NCI-H1092 (cell line): ENCODE measurements at places on chromosomes 5 and 9.

DNA sequence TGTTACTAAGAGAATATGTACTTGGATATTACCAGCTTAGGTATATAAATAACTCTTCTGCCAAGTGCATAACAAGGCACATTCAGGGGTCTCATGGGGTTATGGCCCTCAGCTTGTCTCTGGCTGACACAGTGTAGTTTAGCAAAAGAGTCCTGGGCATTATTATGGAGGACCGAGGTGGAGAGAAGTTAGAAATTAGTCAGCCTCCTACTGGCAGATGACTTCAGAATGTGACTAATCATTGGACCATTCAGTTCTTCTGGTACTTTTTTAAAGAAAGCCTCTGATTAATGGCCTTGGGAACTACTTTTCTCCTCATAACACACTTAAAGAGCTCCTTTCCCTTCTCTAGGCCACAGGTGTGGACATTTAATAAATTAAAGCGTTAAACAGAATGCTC, 178.9 kb downstream of the SH3GL2 start:
- DNase-seq, result no peak

GRCh38 chr9:78127279-78128225, 95.9 kb upstream of the GNAQ start:
- no peak for DNase-seq

GRCh38 chr5:78632467-78632866, 16.1 kb downstream of the LHFPL2 start:
- DNase-seq, result no peak

DNA sequence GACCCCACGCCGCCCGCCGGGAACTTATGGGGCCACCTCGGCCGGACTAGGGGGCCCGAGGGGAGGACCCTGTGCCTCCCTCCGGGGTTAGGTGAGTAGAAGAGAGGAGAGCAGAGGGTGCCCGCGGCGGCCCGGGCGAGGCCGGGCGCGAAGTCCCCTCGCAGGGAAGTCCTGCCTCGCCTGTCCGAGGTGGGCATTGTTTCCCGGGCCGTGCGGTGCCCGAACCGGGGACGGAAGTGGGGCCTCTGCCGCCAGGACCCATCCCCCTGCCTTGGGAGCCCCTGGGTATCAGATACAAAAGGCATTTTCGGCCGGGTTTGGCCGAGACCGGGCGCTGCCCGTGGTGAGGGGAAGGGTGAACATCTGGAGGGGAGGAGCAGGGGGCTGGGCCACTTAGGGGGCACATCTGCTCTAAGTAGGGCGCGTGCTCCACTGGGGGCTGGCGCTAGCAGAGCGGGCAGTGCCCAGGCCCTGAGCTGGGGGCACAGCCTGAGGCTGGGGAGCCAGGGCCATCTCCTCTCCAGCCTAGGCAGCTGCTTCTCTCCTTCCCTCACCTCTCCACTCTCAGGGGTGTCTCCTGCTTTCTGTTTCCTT, 48.2 kb downstream of the DAB2IP start:
- no peak for DNase-seq

GRCh38 chr5:10831419-10831818, 70.4 kb upstream of the DAP start:
- DNase-seq, result no peak

DNA sequence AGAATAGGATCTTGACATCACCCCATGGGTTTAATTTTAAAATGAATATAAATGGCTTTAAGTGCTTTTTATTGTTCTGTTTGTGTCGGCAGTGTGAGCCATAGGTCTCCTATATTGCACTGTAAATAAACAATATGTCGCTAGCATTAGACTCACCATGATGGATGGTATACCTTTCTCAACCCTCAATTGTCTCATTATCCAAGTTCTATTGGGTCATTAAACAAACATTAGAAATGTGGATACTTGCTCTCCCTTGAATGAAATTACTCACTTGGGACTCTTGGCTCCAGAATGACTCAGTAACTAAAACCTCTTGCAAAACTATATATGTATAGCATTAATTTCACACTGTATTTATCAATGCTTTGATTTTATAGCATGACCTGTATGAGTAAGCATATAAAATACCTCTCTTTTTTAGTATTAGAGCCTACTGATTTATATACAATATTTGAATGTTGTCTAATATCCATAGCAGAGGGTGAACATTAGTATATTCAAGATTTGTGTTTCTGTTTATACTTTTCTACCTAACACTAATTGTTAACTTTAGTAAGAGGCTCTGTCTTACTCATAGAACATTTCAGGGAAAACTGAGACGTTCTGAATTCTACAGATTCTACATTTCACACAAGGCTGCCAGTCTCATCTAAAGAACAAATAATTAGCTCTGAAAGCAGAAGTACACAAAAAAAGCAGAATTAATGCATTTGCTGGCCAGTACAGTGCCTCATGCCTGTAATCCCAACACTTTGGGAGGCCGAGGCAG, 303.8 kb upstream of the PRR16 start:
- DNase-seq, result no peak
